Activated CD4-positive, alpha-beta T cell treated with anti-CD3 and anti-CD28 coated beads, Interleukin-2, amount 50 U/mL, for 24 hours (primary cell): ENCODE measurements at places on chromosomes 6 and 20.
A peak's percentile ranks its signal among the peaks of the same experiment; 100 is the strongest.

- no peak for DNase-seq
Measured at GRCh38 chr20:18684775-18685174, 96.9 kb downstream of the DTD1 start.

DNA sequence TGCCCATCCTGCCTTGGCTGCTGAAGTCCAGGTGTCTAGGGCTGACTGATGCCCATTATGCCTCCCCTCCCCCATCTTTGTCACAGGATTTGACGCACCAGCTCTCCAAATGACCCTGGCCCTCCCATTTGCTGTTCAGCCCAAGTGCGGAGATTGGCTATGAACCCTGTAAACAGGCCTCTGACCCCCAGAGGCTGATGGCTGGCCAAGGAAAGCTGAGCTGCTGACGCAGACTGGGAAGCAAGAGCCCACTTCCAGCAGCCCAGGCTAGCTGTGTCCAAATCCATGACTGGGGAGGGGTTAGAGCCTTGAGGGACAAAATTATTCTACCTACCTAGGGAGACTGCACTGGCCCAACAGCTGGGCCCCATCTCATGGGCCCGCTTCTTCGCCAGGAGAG, 797 bp upstream of the GNRH2 start:
- no peak for DNase-seq

DNA sequence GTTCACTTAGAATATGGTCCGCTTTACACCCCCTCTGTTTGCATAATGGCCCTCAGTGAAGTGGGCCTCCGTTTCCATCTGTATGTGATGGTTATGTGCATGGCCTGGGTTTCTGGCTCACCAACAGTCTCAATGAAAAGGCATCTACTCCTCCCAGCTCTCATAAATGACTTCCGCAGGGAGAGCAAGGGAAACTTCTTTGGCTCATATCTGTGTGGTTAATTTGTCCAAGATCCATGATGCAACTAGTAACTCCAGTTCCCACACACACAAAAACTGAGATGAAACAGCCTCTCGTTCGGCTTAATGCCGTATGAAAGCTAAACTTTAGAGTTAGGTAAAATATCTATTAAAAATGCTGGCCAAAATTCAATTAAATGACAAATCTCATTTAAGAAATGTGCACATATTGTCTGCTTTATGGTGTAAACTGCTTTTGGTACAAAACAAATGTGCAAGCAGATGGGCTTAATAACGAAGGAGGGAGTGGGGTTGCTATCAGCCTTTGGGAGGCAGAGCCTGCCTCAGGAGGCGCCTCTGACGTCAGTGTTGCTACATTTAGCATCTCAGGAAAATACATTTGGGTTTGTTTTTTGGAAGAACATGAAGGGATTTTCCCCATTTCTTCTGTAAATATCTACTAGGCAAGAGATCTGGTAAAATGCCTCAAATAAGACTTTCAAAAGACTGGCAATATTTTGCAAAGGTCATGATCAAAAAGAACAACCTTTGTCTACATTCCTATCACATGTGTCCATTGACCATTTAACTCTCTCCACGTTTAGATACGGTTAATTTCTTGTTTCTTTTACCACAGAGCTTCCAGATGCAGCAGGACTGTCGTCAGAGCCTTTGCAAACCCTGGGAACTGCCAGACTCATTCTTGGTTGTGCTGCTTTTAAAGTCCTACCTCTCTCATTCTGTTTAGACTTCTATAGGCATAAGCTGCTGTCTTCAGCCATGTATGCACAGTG, 96.8 kb downstream of the ARMC2 start:
- DNase-seq: no peak

GRCh38 chr6:163585932-163586437, 171.5 kb downstream of the QKI start:
- no peak for DNase-seq

DNA sequence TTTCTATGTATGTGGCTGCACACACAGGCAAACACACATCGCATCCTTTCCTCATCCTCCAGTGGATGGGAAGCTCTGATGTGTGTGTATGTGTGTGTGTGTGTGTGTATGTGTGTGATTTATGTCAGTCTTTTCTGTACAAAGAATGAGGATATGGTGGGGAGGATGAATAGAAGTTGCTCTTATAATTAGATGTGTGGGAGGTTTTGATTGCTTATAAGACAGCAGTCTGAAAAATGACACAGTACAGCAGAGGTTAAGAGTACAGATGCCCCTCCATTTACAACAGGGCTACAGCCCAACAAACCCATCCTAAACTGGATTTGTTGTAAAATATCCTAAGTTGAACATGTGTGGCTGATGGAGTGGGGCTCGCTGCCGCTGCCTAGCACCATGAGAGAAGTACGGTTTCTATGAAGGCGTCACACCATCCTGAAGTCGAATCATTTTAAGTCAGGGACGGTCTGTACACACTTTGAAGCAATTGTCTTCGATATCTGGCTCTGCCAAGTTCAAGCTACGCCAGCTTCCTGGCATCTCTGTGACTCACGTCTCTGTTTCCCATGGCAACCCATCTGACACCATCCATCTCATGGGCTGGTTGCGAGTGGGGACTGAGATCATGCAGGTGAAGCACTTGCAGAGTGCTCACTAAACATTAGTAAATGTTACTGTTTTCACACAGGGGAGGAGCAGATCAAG, 252.6 kb downstream of the MYLK4 start:
- no peak for DNase-seq

- DNase-seq: no peak
Measured at GRCh38 chr6:86730216-86730615, 207.1 kb upstream of the HTR1E start.

GRCh38 chr6:109449064-109449794, 6.3 kb downstream of the MICAL1 start:
- DNase-seq: no peak

- DNase-seq: no peak
Measured at GRCh38 chr6:37821446-37821845, 1.9 kb downstream of the ZFAND3 start.

- DNase-seq: no peak
Measured at GRCh38 chr6:106918115-106918514, 56.4 kb downstream of the CD24 start.

DNA sequence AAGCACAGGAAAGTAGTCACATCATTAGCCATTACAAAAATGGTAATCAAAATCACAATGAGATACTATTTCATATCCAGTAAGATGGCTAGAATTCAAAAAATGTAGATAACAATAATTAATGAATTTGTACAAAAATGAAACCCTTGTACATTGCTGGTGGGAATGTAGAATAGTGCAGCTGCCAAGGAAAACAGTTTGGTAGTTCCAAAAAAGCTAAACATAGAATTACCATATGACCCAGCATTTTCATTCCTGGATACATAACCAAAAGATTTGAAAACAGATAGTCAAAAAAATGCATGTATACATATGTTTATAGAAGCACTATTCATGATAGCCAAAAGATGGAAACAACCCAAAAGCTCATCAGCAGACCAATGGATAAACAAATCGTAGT, 251.1 kb upstream of the RAB32 start:
- no peak for DNase-seq

- no peak for DNase-seq
Measured at GRCh38 chr6:100393493-100393892, 71.2 kb downstream of the SIM1 start.

- no peak for DNase-seq
Measured at GRCh38 chr6:79005497-79005896, 72.6 kb downstream of the PHIP start.

GRCh38 chr6:134315974-134316441, 1.9 kb downstream of the SGK1 start:
- DNase-seq: no peak

- DNase-seq: no peak
Measured at GRCh38 chr20:61764471-61765025, 301.1 kb downstream of the TAF4 start.

GRCh38 chr6:46267515-46267914, 96.7 kb upstream of the ENPP5 start:
- DNase-seq: no peak

GRCh38 chr6:154343473-154344308, 12.9 kb downstream of the IPCEF1 start:
- no peak for DNase-seq

- DNase-seq: no peak
Measured at GRCh38 chr6:5896476-5897200, 110.1 kb downstream of the NRN1 start.

- DNase-seq: peak; percentile 82
Measured at GRCh38 chr20:1965520-1966351, 28.1 kb downstream of the PDYN start.

DNA sequence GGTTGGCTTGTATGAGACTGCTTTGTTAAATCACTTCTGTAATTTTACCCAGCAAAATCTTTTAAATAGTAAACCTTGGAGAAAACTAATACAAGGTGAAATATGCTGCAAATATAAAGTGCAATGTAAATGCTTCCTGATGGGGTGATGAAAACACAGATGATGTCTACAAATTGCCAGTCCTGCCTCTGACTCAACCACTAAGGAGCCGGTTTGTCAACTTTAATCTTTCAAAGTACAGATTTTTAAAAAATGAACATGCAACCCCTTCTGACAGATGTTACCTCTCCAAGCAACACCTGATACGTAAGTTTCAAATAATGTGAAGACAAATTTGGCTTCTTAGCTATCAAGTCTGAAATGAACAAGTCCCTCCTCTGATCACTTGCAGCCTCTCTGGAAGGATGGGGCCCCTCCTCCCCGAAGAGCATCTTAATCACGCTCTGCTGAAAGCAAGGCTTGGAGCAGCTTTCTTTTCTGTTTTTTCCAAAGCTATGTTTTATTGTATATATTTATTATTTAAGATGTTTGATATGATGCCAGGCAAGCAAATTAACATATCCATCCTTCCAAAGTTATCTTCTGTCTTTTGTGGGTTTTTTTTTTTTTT, 196.0 kb downstream of the MYLK4 start:
- no peak for DNase-seq

GRCh38 chr6:24272553-24272952, 85.3 kb downstream of the DCDC2 start:
- no peak for DNase-seq

GRCh38 chr6:12718015-12718414, 1.4 kb downstream of the PHACTR1 start:
- DNase-seq: no peak

DNA sequence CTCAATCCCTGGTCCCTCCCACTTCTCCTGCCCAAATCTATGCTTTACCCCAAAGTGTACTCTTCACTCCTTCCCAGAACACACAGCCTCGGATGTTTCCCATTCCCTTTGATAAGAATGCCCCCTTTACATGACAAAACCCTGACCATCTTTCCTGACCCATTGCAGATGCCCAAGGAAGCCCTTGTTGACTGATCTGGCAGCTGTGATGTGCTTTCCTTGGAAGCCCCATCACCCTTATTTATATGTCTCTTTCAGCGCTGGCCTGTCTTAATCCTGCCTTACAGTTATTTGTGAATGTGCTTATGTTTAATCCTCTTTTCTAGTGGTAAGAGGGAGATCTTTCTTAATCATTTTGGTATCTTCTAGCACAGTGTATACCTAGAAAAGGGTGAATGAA, 523.1 kb downstream of the CD83 start:
- no peak for DNase-seq

GRCh38 chr20:18985551-18985950, 172.0 kb downstream of the SCP2D1 start:
- DNase-seq: no peak

GRCh38 chr6:63097222-63097621, 114.0 kb upstream of the FKBP1C start:
- DNase-seq: no peak

DNA sequence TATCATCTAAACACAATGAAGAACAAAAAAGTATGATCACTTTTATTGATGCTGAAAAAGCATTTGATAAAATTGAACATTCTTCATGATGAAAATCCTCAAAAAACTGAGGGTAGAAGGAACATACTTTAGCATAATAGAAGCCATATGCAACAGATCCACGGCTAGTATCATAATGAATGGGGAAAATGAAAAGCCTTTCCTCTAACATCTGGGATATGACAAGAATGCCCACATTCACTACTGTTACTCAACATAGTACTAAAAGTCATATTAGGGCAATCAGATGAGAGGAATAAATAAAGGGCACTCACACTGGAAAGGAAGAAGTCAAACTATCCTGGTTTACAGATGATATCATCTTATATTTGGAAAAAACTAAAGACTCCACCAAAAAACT, 256.6 kb downstream of the RFPL4B start:
- no peak for DNase-seq

- no peak for DNase-seq
Measured at GRCh38 chr6:169993861-169994481, 242.5 kb downstream of the ERMARD start.

- no peak for DNase-seq
Measured at GRCh38 chr6:111456208-111456607, 26.8 kb downstream of the REV3L start.

DNA sequence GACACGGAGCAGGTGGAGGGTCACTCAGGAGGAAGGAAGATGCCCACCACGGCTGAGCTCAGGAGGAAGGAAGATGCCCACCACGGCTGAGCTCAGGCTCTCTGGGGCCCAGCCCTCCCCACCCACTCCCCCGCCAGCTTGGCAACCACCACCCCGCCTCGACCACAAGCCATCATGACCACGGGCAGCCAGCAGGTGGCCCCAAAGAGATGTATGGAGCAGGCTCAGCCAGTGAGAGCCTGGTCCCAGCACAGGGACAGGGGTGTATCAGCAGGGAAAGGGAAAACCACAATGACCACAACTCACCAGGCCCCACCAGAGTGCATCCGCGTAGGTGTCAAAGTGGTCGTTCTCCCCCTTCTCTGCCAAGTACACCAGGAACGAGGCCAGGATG, 30.4 kb downstream of the KCNQ2 start:
- peak; percentile 30 for DNase-seq

GRCh38 chr6:164008902-164009301, 594.4 kb downstream of the QKI start:
- no peak for DNase-seq

DNA sequence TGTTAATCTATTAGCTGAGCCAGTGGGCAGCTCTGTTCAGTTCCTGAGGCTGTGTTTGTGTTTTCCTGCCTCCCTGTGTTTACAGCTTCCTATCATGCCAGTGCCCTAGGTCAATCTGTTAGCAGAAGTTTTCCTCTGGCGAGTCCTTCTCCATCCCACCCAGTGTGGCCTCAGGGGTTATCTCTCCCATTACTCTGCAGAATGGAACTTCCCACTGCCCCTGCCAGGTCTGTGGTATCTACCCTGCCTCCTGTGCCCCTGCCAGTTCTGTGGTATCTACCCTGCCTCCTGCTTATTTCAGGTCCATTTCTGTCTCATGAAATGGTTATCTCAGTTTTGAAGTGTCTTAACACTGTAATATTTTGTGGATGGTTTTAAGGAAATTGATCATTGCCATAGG, 63.1 kb downstream of the SLX4IP start:
- DNase-seq: no peak

- DNase-seq: no peak
Measured at GRCh38 chr20:18973529-18974173, 160.1 kb downstream of the SCP2D1 start.

DNA sequence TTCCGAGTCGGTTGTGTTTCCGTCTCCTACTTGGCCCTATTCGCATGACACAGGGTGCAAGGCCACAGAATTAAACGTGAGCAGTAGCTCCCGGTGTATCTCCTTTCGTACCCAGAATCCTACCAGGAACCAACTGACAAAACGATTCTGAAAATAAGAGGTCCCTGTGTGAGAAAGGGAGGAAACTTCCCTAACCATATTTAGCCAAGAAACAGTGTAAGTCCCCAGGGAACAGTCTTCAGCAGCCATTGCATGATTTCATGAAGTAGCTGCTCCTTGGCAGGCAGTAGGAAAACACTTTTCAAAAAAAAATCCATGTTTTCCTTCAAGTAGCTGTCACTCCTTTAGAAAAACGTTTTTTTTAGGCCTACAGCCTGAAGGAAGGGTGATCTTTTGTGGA, 46.9 kb downstream of the PDE10A start:
- DNase-seq: no peak
